ENCODE measurements at places on chromosomes 6 and 20.
A peak's percentile ranks its signal among the peaks of the same experiment; 100 is the strongest.

DNA sequence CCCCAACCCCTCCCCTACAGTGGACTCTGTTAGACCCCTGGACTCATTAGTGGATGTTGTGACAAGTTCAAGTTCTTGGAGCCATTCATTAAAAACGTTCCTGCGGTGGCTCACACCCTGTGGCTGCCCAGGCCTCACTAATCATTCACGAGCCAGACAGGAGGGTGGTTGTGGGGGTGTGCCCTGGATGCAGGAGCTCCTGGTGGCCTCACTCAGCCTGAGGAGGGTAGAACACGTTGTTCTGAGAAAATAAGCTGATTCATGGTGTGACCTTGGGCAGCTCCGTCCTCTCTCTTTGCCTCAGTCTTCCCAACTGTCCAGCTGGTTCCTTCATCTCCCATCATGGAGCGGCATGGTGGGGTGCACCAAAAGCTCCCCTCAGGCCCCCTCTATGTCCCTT is 16.7 kb downstream of the SLC13A3 start:
- DNase-seq, result no peak

DNA sequence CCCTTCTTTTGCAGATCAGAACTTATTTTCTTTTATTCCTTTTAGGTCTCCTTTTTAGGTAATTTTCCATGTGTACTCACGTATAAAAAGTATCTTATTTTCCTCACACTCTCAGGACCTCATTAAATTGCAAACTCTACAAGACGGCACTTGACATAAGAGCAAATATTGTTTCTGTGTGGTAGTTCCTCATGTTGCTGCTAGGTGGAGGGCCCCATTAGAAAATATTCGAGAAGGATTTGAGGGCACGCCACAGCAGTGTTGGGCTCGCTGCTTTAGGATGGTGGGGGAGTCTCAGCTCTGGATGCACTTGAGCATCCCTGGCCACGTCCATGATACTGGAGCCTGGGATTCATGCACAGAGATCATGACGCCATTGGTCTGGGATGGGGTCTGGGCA is 64.9 kb upstream of the ZFP64 start:
- DNase-seq, result no peak

DNA sequence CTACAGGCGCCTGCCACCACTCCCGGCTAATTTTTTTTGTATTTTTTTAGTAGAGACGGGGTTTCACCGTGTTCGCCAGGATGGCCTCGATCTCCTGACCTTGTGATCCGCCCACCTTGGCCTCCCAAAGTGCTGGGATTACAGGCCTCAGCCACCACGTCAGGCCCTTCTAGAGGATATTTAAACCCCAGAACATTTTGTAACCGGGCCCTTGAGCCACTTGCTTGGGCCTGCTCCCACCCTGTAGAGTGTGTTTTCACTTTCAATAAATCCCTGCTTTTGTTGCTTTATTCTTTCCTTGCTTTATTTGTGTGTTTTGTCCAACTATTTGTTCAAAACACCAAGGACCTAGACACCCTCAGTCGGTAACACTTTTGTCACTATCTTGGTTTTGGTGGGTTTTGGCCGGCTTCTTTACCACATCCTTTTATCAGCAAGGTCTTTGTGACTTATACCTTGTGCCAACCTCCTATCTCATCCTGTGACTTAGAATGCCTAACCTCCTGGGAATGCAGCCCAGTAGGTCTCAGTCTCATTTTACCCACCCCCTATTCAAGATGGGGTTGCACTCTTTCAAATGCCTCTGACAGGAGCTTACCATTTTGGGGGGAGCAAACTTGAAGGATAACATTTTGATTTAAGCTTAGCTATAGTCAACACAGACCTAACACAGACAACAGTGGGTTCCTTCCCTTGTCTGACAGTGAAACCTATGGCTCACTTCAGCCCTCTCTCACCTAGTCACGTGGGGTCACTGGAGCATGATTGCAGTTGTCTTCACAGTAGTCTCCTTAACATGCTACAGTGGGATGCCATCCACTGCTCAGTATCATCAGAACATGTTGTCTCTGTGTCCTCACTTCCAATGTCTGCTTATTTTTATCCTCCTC is 27.9 kb upstream of the KIF6 start:
- DNase-seq, result no peak

DNA sequence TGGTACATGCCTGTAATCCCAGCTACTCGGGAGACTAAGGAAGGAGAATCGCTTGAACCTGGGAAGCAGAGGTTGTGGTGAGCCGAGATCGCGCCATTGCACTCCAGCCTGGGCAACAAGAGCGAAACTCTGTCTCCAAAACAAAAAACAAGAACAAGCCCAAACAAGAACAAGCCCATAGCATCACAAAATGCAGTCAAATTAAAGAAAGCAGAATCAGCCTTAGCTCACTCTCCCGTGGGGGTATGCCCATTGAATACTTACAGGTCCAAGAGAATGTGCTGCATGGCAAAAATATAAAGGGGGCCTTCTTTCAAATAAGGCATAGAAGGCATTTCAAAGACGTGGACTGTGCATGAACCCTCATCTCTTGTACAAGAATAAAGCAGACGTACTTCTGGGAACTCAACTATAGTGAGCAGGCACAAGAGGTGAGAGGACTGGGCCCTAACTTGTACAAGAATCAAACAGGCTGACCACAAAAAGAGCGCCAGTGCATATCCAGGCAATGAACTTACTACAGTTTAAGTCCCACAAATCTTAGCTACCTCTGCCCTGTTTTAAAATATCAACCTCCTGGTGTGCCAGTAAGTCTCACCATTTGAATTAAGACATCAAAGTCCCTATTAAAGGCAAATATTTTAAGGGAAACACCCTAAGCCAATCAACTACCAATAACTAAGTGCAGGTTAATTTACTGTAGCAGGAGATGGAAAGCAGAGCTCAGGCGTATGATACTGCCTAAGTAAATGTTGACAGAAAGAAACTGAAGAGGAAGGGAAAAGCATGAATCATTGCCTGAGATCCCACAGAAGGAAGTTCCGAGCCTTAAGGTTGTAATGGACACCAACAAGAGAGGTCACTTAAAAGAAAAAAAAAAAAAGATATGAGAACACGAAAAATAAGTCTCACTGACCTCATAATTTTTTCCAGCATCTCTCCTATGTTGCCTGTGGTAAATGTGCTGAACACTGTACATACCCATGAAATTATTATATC is 37.4 kb downstream of the TOMM6 start:
- DNase-seq, result no peak

DNA sequence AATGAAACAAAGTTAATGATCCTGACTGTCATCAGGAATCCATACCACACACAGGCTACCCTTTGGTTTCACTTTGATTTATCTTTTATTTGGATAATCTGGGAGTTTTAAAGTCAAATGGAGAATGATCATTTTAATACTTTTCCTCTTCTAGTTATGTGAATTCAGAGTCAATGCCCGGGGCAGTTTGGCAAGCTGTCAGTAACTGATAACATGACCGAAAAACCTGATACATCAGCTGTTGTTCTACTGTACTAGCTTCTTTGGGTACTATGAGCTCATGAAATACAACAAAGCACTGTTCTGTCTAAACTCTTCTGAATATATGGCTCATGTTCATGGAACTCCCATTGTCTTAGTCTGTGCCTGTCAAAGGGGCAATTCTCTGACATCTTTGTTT is 30.2 kb downstream of the KLHL31 start:
- no peak for DNase-seq

DNA sequence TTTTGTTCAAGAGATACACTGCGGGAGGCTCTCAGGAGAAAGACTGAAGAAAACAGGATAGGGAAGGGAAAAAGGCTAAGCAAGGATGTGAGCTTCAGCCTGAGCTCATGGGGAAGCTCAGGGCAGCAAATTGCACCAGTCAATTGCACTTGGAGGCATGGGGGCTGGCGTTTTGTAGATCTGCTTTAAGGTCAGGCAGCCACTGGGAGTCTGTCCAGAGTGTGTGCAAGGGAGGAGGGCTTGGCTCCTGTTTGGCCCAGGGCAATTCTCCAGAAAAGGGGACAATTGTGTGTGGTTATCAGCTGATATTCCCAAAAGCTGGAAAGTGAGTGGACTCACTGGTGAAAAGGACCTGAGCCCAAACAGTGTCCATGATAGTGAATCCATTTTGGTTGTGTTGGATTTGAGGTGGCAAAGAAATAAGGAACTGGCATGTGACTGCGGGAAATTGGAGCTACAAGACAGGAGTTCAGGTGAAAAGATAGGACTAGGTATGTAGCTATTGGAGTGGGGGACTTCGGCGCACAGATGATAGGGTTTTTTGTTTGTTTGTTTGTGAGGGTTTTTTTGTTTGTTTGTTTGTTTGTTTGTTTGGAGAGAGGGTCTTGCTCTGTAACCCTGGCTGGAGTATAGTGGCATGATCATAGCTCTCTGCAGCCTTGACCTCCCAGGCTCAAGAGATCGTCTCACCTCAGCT is 22.3 kb upstream of the IER3 start:
- no peak for DNase-seq

- DNase-seq, result no peak
These were observed 250.9 kb downstream of the TINAG start for GRCh38 chr6:54559136-54559535.

DNA sequence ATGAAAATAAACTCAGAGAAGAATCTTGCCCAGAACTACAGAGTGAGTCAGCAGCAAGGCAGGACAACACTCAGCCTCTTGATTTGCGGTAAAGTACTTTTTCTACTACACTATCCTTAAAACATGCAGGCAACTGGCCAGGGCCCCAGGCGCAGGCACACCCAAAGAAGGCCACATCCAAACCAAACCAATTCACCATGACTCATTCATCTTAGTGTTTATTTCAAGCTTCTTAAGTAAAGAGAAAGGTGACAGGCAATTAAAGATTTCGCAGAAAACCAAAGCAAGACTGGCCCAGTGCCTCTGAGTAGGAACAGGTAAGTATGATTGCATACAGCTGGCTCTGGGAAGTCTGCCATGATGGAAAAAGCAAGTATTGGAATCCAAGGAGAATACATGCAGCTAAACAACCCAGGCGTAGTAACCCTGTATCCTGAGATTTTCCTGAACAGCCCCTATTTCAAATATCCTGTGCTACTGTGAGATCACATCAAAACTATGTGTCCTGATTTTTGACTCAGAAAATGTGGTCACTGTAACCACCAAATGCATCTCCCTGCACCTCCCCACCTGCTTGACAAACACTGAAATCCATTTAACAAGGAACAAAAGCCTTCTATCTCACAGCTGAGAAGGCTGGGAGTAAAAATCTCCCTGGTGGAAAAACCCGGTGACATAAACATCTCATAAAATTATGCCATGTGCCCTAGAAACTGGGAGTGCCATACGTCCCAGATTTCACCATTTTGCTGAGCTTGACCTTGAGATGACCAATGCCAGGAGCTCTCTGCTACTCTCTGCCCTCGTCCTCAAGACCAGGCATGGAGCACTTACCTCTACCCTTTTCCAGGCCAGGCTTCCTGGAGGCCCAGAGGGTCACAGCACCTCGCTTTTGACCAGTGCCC is 12.4 kb downstream of the WFDC3 start:
- no peak for DNase-seq

DNA sequence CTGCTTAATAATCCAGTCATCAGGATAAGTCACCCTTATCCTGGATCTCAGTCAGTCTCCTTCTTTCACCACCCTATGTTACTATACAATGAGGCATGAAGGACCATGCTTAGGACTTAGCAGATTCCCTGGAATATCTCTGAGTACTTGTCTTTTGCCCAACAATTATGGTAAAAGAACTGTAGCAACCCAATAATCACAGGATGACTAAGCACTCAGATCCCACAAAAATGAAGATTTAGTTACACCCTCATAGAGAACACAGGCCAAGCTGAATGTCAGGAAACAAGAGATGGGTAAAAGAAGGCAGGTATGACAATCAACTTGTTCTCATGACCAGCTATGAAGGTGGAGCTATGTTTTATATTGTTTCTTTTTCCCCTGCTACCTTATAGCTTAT is 91.4 kb downstream of the EDN1 start:
- no peak for DNase-seq

- DNase-seq, result no peak
These were observed 6.1 kb downstream of the RIN2 start for GRCh38 chr20:19764207-19764606.

DNA sequence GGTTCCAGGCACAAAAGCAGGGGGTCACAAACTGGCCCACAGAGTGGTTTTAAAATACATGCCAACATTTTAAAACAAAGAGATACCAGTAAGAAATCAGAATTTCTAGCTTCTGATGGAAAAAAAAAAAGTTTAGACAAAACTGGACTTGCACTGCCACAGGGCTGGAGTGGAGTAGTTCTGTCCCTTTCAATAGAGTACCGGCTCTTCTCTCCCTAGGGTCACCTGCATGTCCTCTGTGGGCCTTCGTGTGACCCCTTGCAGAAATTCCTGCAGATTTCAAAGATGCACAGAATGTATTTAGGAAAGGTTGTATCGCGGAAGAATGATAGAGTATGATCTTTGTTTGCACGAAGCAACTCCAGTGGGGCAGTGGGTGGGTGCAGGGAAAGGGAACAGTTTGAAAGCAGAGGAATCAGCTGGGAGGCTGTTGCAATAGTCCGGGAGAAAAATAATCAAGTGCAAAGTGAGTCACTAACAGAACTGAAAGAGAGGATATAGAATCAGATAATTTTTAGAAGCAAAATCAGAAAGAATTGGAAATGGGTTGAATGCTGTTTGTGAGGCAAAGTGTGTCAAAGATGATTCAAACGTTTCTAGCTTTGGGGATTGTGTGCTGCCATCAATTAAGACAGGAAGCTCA is 97.3 kb upstream of the STXBP5 start:
- DNase-seq, result no peak

DNA sequence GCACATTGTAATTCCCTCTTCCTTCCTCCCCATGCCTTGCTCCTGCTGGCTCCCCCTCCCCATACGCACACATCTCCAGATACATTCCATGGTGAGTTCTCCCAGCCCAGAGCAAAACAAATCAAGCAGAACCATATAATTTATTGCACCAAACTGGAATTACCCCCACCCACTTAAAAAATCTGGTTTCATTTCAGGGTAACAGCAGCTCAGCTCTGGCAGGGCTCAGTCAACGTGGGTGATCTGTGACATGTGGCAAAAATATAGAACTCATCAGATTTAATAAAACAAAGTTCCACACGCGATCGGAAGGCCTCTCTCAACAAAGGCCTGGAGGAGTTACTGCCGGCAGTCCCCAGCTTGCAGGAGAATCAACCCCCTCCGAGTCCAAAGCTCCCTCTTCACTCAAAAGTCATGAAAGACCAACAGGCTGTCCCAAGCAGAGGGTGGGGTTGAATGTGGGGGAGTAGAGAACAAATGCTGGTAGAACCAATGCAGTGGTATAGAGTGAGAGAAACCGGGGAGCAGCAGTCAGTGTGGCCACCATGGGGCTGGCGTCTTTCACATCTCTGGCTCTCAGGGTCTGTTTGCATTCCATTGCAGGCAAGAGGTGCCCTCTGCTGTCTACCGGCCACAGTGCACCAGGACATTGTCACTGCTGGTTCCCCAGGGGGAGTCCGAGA is 323.3 kb upstream of the NT5E start:
- peak; percentile 8 for DNase-seq
